ENCODE measurements at places on chromosomes 1 and 21.

DNA sequence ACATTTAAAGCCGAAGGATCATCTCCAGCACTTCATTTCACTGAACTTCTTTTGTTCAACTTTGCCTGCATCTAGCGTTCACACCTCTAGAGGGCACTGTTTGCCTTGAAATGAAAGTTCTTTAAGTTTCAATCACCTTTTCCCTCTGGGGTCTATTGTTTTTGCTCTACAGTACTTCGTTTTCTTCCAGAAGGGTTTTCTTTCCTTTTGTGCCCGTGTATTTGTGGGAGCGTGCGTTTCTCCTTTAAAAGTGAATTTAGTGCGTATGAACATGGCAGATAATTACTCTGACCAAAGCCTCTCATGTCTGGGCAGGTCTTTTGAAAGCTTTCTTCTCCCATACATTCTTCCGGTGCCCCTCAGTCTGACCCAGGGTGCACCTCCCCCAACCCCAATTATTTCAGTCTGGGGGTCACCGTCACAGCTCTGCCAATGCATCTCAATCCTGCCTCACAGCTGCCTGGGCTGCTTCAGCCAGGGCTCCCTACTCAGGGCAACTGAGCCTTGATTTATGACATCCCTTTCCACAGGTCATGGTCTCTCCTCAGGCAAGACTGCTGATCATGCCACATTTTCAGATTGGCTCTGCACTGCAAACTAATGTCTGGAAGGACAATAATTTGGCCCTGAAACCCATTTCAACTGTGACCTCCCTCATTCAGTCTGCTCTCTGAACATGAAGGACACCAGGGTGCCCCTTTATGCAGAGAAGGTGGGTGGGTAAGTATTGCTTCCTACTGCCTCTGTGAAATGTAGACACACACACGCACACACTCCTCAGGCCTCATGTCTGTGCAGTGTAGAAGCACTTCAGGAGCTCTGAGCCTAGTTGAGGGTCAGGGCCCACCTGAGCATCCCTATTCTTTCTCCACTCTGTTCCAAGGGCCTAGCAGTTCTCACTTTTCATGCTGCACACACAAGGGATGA, 88.6 kb downstream of the NUF2 start:
- DNase-seq: no peak

DNA sequence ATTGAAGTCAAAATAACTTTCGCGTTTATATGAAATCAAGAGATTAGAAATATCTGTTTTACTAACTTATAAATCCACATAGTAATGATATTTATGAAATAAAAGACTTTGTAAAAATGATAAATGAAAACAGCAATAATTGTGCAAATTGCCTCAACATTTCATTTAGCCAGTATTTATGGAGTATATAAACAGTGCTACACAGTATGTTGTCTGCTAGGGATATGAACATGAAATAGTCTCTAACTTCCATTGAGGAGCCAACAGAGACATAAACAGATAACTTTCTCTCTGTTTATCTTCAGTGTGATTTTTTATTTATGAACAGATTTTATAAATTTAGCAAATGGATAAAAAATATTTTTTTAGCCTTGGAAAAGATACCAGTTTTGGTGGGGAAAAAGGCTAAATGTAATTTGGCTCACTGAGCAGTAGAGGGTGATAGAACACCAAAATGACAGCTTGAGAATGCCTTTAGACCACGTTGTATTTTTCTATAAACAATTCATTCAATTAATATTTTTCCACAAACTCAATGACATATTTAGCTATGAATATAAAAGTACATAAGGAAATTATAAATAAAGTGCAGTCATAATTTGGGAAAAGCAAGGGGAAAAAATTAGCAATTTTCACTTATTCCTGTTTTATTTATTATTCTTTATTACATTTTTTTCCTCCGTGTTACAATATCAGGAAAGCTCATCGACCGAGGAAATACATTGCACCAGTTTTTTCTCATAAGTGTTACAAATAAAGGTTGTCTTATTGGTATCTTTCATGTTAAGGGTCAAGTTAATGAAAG, 47.5 kb upstream of the EEIG2 start:
- no peak for DNase-seq

DNA sequence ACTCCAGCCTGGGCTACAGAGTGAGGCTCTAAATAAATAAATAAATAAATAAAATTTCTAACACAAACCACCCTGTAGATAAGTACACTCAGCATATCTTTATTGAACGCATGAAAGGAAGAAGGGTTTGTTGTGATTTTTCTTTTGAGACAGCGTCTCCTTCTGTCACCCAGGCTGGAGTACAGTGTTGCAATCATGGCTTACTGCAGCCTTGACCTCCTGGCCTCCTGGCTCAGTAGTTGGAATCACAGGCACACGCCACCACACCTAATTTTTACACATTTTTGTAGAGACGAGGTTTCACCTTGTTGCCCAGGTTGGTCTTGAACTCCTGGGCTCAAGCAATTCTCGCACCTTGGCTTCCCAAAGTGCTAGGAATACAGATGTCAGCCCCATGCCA, 23.2 kb upstream of the RCC2 start:
- DNase-seq: no peak

DNA sequence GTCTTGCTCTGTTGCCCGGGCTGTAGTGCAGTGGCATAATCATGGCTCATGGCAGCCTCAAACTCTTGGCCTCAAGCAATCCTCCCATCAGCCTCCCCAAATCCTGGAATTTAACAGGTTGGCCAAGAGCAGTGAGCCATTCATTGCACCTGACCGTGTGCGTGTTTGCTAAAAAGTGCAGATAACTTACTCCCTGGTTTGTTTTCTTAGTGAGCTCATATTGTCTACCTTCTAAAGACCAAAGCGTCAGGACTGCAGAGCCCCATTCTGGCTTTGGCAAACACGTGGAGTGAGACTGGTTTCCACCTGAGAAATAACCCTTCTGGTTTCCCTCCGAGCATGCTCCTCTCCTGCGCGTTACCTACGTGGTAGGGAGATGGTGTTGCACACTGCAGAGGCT, 32.2 kb upstream of the CA6 start:
- no peak for DNase-seq

DNA sequence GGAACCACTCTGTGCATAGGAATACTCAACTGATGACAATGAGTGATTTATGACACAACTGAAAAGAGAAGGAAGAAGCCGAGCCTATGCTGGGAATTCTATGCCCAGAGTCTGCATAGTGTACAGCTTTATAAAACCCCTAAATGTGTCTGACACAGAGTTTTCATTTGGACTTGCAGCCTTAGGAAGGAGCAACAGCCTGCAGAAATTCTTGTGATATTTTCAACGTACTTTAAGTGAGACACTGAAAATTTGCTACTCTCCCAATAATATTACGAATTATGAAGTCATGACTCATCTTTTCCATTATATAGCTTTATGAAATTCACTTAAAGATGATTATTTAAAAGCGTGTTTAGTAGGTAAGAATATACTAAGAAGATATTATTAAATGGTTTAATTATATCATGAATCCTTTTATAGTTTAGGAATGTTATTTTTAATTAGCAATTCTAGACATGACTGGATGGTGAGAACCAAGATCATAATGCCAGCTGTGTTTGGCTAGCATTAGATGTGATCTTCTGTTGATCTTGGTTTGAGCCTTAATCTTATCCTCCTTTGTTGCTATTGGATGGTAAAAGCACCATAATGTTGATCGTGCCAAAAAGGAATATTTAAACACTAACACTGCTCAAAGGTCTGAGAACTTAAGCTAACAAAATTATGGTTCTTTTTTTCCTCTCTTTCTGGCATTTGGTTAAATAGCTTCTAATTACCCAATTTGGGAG, 785.1 kb upstream of the ADGRL4 start:
- no peak for DNase-seq

DNA sequence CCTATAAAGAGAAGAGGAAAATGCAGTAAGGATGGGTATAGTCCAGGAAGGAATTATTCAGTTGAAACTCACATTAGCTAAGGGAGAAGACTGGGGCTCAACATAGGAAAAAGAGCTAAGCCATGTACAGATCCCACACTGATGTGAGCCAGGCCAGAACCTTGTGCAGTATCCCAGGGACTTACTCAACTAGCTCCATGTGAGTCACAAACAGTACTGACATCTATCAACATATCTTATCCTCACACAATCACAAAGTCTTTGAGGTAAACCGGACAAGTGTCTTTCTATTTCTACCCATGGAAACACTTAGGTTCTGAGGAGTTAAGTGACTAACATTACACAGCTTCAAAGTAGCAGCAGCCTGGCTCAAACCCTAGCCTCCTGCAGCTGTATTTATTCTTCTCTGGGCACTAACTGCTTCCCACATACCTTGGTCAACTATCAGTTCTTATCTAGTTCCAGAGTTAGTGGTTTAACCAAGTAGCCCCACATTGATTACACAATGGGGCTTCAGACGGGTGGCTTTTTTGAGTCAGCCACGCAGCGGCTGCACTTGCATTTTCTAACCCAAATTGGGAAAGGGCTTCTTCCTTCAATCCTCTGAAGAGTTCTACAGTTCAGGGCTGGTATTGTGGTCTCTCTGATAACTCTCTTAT, 9.5 kb downstream of the CD5L start:
- DNase-seq: no peak

DNA sequence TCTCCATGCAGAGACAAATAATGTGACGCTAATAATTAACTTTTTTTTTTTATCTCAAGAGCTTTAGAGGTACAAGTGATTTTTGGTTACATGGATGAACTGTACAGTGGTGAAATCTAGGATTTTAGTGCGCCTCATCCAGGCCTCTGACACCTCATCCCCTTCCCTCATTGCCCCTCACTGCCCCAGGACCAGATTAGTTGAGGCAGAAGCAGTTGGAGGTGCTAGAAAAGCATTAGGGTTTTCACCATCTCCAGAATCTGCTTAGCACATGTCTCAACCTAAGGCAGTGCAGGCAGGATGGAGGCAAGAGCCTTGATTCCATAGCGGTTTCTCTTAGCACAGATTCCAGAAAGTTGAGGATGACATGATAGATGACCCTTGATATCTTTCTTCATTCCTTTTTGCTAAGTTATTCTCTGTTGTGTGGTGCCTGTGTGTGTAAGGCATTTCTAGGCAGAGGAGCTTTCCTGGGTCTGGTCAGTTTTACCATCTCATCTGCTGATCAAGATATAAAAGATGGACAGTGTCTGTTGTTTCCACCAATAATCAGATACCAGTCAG, 16.3 kb upstream of the IL10 start:
- DNase-seq: no peak

Measured in stimulated activated CD8-positive, alpha-beta memory T cell treated with anti-CD3 and anti-CD28 coated beads, Interleukin-4, amount 100 ng/mL, for 1 hour (primary cell).